ENCODE measurements at places on chromosomes 2 and 18. TPM values are rescaled to one million over a fixed set of nuclear protein-coding genes. Genes with fewer than 3 reads are reported as not detected.

The B3GNT7 gene
- 7.7 TPM for total RNA-seq

The AMER3 gene
- total RNA-seq = not detected

DNA sequence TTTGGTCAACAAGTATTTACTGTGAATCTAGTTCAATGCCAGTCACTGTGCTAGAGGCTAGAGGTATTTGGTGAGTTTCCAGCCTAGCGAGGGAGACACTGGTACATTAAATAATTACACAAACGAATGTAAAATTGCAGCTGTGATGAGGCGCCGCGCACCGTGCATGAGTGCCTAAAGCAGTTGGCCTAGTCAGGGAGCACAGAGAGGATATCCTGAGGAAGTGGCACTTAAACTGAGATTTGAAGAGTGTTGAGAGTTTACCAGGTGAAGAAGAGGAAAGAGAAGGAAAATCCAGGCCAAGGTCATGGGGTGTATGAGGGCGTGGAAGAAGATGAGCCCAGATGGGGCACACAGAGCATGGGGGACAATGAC lies 157.6 kb upstream of the NDUFV2 start:
- DNase-seq = no peak

DNA sequence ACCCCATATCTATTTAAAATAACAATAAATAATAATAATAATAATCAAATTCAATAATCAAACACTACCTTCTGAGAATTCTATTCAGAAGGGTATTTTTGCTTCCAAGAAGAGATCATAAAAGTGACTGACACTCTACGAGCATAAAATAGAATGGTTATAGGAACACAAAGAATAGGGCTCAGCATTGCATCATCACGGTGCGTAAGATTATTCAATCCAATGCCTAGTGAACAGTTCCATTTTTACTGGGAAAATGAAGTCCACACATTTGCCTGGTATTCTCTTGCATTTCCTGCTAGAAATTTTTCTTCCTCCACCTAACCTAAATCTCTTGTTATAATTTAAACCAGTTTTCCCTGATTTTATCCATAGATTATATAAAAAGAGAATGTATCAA lies 55.8 kb downstream of the AP1S3 start:
- DNase-seq = no peak

The VWA3B gene
- 0.32 TPM for total RNA-seq

The PCARE gene
- 0.67 TPM for total RNA-seq

DNA sequence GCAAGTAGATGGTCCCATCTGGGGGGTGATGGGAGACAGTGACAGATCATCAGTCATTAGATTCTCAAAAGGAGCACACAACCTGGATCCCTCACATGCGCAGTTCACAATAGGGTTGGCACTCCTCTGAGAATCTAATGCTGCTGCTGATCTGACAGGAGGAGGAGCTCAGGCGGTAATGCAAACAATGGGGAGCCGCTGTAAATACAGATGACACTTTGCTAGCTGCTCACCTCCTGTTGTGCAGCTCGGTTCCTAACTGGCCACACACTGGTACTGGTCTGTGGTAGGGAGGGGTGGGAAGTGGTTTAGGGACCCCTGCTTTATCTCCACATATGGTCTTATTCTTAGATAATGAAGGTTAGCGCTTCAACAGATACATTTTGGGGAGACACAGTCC lies 506.6 kb downstream of the PLCL1 start:
- DNase-seq = no peak

The SERPINB3 gene
- not detected for total RNA-seq

DNA sequence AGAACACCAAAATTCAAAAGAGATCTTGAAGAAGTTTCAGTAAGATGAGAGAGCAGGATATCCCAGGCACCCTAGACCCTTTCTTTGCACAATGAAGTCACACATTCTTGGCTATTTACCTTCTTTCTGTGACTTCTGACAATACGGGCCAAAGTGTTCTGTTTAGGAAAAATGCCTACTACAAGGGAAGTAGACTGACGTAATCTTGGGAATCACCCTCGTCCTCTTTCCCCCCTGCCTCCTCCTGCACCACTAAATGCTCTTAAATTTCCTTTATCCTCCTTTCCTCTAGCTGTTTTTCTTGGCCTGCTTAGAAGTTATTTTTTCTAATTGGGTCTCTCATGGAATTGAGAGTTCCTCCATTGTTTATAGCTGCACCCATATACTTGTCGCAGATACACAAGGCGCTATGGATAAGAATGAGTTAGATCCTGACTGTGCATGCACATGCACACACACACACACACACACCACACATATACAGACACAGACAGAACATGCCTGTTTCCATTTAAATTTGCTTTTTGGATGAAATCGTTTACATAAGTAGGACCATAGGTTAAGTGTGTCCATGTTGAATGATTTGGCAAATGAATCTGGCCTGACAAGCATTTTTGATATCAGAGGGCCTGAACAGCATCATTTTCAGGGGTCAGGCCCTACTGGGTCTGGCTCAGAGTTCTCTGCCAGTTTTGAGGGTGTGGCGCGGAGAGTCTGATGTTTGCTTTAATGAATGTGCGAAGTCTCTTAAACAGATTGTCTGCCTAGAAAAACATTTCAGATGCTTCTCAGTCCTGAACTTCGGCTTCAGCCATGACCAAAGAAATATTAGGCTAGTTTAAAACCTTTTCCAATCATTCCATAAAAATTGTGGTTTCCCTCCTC lies 131.9 kb upstream of the NT5C1B start:
- no peak for DNase-seq

GRCh38 chr2:145021962-145022665 lies 502.2 kb upstream of the ZEB2 start:
- DNase-seq = peak; percentile 36

DNA sequence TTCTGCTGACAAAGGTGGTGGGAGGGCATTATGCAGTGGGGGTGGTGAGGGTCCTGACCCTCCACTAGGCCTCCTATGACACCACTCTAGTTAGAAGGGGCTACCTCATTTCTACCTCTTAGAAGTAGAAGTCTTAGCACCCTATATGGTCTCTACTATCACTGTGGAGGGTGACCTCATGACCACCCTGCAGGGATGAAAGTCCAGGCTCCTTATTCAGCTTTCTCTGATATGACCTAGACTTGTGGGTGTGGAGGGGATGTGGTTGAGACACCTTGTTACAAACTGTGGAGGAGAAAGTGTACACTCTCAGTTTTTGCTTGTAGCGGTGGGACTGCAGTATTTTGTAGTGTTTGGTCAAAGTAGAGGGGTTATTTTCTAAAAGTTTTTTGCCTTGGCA lies 18.6 kb downstream of the TMEM182 start:
- DNase-seq = no peak

- no peak for DNase-seq
Observed at GRCh38 chr18:39806525-39806924, 2148.5 kb upstream of the PIK3C3 start.

GRCh38 chr18:11512096-11513025 lies 97.0 kb upstream of the SLC35G4 start:
- no peak for DNase-seq

DNA sequence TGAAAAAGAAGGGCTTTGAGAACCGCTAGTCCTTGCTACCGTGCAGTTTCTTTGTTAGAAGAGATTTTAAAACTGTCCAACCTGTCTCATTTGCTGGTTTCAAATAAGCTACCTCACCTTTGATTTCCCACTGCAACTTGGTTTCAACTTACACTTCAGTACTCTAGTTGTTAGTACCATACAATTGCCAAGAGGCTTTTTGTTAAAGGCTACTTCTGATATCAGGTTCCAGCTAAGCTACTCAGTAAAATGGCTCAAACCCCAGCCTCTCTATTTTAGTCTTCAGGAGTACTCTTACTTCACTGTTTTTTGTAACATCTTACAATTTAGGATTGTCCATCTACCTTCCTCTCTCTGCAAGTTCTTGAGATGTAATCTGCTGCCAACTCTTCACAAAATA lies 91.6 kb downstream of the INO80D start:
- no peak for DNase-seq

DNA sequence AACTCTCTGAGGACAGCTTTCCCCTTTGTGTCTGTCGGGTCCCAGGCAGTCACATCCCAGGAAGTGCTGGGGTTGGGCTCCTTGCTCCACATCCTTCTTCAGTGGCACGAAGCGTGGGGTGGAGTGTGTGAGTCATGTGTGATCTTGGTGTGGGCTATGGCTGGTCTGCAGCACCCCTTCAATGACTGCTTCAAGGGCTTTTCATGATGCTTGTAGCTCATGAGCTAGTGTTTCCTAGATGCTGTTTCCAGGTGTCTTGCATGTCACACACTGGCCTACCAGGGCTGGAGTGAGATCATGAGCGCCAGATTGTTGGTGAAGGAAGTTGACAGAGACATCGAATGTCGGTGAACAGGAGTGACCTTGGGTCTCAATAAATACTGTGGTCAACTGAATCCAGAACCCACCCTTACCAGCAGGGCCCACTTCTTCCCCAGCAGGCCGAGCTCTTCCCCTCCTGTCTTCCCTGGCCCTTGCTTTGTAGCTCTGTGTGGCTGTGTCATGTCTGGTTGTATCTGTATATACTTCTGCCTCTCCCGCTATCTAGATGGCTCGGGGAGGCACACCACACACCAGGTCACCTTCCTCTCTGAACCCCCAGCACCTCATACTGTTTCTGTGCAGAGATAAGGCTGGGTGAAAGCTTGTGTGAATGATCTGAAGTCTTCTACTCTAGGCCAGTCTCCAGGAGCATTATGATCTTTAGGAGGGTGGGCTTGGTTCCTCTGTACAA lies 3.8 kb downstream of the C2orf92 start:
- no peak for DNase-seq

DNA sequence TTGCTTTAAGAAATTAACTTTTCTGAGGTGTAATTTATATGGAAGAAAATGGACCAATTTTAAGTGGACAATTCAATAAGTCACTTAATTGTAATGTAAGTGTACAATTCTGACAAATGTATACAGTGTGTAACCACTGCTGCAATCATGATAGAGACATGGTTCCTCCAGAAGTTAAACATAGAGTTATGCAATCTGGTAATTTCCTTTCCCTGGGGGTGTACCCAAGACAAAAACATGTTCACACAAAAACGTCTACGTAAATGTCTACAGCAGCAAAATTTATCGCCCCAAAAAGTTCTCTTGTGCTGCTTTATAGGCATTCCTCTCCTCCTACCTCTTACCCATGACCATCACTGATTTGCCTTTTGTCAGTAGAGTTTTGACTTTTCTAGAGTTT lies 141.5 kb downstream of the AQP4 start:
- no peak for DNase-seq

DNA sequence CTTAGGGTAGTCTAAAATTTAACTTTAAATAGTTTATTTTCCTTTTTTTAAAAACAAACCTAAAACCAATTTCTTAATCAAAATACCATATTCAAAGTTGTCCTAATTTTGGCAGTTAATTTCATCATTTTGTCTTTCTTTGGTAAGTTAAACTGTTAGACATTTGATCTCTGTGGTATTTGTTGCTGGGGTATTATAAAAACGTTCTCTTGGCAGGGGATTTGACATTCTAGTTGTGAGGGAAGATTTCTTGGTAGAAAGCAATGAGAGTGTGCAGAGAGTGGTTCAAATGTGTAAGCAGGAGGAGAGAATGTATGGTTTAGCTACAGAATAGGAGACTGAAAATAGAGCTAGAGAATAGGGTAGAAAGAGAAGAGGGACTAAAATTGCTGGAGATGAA lies 14.6 kb downstream of the GULP1 start:
- no peak for DNase-seq

- no peak for DNase-seq
Observed at GRCh38 chr2:205731583-205731981, 49.3 kb downstream of the NRP2 start.

DNA sequence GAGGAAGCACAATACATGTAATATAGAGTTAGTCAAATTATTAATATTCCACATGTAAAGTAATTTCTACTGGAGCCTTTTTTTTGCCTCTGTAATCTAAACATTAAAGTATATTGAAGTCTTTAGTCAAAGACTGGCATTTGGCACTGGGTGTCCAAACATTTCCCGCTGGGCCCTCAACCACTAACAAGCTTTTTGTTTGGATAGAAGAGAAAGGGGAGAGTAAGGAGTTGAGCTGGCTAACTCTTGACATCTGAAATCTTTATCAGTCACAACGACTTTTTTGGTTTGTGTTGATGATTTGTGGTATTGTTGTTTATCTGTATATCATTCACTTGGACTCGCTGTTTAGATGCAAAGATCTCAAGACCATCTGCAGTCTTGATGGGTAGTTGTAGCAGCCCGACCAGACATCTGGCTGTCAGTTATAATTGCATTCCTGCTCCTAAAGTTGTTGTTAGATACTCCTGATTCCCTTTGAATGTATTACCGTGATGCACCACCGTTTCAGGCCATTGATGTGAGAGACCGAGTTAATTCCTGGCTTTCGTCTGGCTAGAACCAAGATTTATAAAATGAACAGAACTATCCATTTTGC lies 379.6 kb downstream of the MTX2 start:
- no peak for DNase-seq

GRCh38 chr2:221517696-221518151 lies 54.4 kb downstream of the EPHA4 start:
- DNase-seq = no peak

The ACMSD gene
- not detected for total RNA-seq

DNA sequence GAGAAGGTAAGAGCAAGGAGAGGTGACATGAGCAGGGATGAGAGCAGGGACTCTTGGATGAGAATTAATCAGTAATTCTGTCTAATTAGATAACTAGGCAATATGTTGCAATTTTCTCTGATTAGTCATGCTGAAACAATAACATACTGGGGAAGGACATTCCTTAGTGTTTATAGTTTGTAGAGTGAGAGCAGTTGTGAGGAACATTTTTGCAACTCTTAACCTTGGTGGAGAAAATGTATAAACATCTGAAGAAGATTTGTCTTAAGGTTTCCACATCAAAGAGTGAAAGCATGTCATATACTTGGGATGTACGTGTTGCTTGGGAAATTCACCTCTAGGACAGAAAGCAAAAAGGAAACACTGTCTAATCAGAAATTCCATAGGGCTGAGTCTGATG lies 955.4 kb upstream of the FANCL start:
- DNase-seq = no peak

GRCh38 chr2:57615855-57616556 lies 430.6 kb upstream of the VRK2 start:
- DNase-seq = no peak

The BCL11A gene
- 31.6 TPM for total RNA-seq

DNA sequence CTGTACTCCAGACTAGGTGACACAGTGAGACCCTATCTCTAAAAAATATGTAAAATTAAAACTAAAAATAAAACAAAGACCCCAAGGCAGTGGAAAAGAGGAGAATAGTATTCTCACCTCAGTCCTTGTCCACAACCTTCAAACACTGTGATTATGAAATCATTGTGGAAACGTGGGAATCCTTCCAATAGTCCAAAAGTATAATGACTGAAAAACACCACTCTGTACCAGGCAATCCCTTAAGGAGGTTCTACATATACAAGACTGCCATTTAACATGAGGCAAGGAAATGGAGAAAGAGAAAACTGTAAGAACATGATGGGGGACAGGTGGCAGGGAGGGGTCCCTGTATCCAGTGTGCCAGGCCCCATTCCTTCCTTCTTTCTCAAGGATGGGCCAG lies 66.1 kb downstream of the ACVR1 start:
- no peak for DNase-seq

GRCh38 chr18:9701609-9702349 lies 6.3 kb upstream of the RAB31 start:
- no peak for DNase-seq

Data from Right ventricle myocardium superior (tissue), 1 donor.